ENCODE measurements at places on chromosomes 16 and 17.

DNA sequence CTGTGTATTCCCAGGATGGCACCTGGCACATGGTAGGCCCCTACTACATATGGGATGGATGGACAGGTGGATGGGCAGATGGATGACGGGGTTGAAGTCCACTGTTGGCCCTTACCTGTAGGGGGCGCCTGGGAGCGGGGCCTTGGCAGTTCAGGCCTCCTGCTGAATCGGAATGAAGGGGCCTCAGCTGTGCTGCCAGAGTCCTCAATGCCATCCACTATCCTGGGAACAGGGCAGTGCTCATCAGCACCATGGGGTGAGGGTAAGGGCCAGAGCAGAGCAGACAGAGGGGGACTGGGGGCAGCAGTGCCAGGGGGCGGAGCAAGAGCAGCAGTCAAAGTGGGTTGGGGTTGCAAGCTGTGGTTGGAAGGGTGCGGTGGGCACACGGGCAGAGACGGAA, 8.3 kb upstream of the RAB5C start:
- no peak for DNase-seq

DNA sequence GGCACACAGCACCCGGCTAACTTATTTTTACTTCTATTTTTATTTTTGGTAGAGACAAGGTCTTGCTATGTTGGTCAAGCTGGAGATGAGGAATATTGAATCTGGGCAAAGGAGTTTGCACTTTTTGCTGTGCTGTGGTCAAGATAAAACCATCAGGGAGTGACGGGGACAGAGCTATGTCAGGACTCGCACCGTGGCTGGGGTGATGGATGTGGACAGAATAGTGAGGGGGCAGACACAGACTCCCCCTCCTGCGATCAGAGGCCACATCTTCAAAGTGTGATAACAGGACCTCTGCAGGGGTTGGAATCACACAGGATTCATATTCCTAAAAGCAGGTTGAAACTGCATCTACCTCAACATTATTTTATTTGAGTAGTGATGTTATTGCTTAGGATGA, 25.6 kb downstream of the IL21R start:
- no peak for DNase-seq

DNA sequence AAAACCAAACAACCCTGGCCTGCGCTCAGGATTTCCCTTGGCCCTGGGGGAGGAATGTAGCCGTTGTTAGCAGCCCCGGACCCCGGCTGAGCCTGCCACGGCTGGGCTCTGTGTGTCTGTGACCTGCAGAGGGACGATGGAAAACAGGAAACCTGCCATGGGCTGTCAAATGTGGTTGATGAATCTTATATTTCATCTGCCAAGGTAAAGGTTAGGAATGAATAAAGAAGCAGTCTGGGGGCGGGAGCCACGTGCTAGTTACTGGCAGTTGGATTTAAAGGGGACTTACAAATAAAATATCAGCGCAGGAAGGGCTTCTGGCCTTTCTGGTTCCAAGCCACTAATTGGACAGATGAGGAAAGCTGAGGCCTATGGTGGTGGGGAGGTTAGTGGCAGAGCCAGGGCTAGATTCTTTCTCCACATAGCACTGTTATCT, at the start of gene KRT23:
TSS of gene KRT23 (minus strand) at position 263 of the 436 bp plus-strand sequence. CDS start 1,043 bp downstream, outside the sequence.
- peak; percentile 7 for DNase-seq

DNA sequence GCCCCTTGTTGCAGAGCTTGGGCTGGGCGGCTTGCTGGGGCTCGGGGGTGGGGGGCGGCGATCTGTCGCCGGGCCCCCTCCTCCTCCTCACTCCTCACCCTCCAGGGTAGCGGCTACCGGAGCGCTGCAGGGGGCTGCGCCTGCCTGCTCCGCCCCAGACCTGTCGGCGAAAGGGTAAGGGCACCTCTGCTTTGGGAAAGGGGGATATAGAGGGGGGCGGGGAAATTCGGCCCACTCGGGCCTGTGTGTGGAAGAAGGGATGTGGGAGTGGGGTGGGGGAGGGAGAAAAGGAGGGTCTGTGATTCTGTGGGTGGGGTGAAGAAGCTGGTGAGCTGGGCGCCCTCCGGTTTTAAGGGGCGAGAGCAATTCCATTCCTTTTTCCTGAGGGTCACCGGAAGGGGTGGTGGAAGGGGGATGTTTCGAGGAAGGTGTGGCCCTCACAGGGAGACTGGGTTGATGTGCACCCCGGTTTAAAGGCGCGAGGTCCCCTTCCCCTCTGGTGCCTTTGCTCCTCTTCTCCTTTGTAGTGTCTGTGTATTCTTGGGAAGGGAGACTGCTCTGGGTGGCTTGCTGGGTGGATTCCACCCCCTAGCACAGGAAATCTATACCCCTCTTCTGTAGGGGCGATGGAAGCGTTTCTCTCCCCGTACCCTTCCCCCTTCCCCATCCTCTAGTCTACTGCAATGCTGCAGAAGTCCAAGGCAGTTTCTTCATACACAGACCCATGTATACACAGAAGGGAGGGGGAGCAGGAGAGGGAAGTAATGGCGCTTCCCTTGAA, 878 bp downstream of the TAOK1 start:
- no peak for DNase-seq

GRCh38 chr16:4517812-4518680, 20.5 kb downstream of the CDIP1 start:
- DNase-seq, result no peak

- DNase-seq, result no peak
Observed at GRCh38 chr16:30615358-30616091, 5.3 kb upstream of the ZNF689 start.

- DNase-seq, result no peak
Observed at GRCh38 chr17:17934806-17935205, 37.4 kb downstream of the TOM1L2 start.

DNA sequence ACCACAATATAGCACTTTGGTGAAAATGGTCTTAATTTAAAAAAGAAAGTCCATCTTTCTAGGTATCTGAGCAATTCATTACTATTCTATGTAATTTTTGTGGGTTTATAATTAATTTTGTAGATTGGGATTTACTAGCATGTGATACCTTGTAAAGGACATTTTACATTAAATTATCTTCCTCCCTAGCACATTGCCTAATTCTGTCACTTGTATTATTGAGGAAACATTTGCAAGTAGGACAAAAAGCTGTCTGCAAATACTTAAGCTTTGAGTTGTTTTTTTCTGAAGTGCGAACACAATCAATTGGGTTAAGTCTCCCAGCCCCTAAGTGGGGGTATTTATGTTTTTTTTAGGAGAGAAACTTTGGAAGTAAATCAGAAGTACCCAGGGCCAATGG, 167.0 kb downstream of the PRKCA start:
- DNase-seq, result no peak

- DNase-seq, result no peak
Observed at GRCh38 chr16:79557421-79557820, 43.1 kb downstream of the MAF start.

DNA sequence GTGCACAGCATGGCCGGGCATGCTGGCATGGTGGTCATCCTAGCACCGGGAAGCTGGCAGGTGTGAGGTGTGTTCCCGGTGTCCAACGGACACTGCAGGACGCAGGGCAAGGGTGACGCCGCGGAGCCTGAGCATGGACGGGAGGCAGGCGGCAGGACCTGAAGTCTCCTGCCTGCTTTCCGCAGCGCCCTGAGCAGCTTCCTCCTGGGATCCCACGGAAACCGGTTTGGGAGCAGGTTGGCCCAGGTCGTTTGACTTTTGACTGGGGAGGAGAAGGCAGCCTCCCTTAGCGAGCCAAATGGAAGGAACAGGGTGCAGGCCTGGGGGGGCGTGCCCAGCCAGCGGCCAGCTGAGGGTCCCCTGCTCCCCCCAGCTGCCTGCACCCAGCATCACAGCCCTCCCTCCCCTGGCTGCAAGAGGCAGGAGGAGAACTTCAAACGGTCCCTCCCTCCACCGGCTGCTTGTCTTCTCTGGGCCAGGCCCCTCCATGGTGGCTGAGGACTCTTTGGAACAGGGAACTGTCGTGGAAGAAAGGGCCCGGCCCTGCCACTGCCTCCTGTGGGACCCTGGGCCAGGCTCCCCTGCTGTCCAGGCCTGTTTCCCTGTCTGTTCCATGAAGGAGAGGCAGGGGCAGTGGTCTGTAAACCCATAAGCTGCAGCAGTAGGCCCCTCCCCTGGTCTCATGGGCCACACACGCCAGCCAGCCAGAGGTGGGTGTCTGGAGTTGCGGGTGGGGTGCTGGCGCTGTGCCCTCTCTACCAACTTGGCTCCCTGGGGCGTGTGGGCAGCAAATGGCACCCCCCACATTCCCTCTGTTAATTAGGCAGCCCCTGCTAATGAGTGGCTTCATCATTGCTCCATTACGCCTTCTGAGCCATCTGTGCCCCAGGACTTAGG, 7.8 kb upstream of the ADGRG1 start:
- no peak for DNase-seq

- DNase-seq, result no peak
Observed at GRCh38 chr16:2388875-2389433, 40.3 kb upstream of the CCNF start.

GRCh38 chr17:9467518-9467917, 108.1 kb downstream of the STX8 start:
- DNase-seq, result no peak

- no peak for DNase-seq
Observed at GRCh38 chr17:13047011-13047606, 29.3 kb upstream of the ELAC2 start.

- no peak for DNase-seq
Observed at GRCh38 chr17:81954131-81955057, 6.6 kb downstream of the NOTUM start.

DNA sequence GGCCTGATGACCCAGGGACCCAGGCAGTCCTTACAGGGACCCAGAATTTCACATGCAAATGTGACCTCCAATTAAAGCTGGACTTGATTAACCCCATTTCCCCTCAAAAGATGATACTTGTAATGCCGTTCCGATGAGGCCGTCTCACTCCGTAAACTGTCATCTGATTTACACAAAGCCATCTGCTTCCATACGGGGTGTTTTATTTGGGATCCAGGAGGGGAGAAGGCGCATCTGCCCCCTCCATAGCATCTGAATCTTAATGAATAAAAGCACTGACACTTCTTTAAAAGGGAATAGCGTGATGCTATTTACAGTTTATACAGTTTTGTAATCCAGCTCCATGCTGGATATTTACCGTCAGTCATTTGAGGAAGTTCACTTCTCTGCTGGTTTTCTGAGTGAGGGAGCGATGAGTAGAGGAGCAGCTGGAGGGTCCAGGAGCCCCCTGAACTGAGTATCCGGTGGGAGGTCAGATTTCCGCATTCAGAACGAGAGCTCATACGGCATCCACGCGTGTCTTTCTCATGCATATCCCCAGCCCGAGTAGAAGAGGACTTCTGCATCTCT, 452.7 kb downstream of the WWOX start:
- no peak for DNase-seq

DNA sequence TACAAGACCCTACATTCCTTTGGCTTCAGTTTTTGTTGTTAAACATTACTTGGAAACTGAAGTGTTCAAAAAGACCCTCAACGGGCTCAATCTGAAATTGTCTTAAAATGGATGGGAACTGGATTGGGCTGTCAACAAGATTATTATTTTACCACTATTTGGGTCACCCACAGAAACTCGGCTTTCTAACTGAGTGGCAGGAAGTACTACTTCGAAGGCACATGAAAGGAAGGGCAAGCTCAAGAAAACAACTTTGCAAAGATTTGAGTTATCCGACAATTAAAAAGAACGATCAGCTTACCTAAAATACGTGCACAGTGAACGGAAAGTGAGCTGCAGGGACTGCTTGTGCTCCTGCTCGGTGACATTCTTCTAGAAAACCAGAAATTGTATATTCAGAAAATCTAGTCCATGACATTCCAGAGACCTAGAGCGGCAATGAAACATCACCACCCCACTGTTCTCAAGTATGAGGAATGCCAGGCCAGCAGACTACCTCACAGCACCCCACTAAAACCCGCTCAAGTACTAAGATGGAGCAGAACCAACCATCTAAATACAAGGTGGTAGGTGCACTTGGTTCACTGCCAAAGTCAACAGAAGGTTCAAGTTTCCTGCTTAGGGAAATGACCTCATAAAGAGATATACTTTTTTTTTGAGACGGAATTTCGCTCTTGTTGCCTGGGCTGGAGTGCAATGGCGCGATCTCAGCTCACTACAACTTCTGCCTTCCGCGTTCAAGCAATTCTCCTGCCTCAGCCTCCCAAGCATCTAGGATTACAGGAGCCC, 60.5 kb downstream of the ZZEF1 start:
- DNase-seq, result no peak

DNA sequence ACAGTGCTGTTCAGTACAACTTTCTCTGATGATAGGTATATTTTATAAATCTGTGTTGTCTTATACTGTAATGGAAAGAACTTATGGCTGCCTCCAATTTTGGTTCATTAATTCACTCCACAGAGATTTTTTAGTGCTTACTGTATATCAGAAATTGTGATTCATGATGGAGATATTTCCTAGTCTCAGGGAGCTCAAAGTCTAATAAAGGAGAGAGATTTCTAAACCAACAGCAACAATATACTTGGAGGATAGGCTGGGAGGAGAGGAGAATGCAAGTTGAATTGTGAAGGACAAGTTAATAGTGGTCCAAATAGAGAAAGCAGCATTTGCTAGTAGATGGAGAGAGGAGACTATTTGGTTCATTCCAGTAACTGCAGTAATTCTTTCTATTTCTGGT, 63.5 kb downstream of the TANC2 start:
- DNase-seq, result no peak
